ENCODE measurements at places on chromosomes 2 and 18.

GRCh38 chr18:5893956-5894610, 1.2 kb downstream of the TMEM200C start:
- DNase-seq = no peak

- no peak for DNase-seq
These were observed 11.0 kb downstream of the FAM210A start for GRCh38 chr18:13715330-13715729.

DNA sequence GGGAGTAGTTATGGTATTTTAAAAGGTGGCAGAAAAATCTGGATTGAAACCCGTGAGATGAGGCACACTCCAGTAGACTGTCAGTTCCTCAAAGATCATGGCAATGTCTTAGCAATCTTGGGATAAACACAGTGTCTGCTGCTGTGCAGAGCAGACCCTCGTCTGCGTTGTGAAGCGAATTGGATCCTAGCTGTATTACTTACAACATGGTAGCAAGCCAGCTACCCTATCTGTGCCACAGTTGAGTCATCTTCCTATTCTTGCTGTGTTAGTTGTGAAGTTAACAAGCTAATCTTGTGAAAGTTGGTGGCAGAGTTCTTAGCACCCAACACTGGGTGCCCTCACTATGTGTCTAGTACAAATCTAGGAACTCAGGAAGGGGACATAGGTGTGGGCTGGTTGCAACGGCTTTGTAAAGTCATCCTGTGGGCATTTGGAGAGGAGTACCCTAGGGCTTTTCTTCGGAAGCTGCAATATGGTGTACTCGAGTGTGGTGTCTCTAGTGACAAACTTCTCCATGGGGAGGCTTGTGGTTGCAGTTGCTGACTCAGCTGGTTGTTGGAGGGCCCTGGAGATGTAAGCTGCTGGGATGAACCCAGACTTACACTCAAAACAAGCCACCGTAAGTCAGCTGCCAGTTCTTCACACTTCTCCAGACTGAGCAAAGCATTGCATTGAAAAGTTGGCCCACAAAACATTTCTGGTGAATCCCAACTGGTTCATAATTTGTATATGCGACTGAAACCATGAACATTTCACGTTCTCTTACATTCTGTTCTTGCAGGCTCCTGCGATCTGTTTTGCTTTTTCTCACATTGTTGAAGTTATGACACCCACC, 61.5 kb downstream of the ADCYAP1 start:
- no peak for DNase-seq

- no peak for DNase-seq
These were observed 11.2 kb upstream of the SH3RF3 start for GRCh38 chr2:109117780-109118179.

- no peak for DNase-seq
These were observed 159.2 kb upstream of the THUMPD2 start for GRCh38 chr2:39938035-39938835.

- no peak for DNase-seq
These were observed 147.9 kb upstream of the LTBP1 start for GRCh38 chr2:32798829-32799228.

DNA sequence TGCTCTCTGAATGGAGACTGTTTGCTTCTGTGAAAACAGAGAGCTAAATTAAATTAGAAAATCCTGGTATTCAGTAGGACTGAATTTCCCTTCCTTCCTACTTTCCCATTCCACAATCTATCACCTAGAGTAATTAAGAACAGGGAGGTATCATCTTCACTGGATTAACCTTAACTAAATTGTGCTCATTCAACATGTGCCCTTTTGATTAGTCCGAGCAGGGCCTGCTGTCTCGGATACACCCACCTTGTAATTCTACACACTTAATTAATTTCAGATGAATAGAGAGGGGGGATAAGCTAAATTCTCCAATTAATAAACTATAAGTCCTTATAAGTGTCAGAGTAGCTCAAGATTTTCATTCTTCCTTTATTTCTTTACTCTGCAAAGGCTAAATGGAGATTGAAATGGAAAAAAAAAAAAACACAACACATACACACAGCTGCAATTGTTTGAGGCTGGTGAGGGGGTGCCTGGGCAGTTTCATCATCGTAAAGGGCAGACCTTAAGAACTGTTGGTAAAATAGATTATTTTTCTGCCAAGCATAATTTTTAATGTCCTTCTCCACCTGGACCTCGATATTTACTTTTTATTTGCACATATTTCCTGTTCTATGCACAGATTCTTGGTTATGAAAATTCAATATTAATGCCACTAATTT, 157.1 kb upstream of the SIX2 start:
- no peak for DNase-seq

DNA sequence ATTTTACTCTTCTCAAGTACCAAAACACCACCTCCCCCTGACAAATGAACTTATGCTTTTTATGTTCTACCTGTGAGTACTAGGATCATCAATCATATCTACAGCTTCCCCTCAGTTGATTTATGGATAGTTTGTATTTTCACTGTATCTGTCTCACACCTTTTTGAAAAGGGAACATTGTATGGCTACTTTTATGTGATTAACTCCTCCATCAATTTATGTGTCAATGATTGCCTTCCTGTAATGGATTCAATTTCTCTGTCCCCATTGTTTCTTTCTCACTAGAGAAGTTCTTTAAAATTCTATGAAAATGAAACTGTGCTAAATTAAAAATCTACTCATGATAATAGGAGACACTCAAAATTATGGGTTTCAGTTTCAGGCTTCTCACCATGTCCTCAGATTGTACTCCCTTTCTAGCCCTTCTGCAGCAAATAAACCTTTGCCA, 935.0 kb downstream of the TRIB2 start:
- DNase-seq = no peak

GRCh38 chr18:79632765-79633164, 46.8 kb upstream of the CTDP1 start:
- no peak for DNase-seq

- peak; percentile 67 for DNase-seq
These were observed 1.0 kb upstream of the B4GALT6 start for GRCh38 chr18:31685097-31686082.

- no peak for DNase-seq
These were observed 1004.9 kb upstream of the ZEB2 start for GRCh38 chr2:145524836-145525235.

- no peak for DNase-seq
These were observed 849 bp upstream of the VRK2 start for GRCh38 chr2:58045580-58046334.

- DNase-seq = no peak
These were observed 296.4 kb upstream of the ACVR2A start for GRCh38 chr2:147548451-147548850.

GRCh38 chr2:152497481-152498052, 162.6 kb downstream of the FMNL2 start:
- no peak for DNase-seq

DNA sequence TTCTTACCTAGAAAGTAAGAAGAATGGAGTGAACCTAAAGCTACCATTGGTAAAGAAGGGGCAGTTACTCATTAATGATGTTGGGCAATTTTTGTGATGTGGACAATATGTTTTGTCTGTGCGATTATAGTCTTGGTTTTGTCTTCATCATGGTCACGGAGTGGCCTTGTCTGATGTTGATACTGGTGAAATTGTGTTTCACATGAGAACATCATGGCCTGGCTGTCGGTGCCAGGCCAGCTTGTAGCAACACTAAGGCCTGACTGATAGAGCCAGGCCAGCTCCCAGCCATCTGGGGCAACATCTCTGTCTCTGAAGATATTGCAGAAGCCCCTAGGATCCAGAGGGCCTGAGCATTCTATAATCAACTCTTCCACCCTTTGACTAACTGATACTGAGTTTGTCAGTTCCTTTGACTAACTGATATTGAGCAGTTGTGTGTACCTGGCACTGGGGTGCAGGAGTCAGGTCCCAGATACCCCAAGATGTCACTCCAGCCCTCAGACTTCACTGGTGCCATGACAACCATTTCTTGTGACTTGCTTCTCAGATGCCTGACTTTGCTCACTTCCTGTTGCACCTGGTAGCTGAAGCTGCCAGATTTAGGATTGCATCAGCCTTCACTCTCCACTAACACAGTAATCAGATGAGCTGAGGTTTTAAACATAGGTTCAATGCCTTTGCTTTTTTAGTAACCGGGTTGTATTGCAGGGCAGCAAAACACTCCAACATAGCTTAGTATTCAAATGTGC, 62.5 kb downstream of the RPIA start:
- no peak for DNase-seq

DNA sequence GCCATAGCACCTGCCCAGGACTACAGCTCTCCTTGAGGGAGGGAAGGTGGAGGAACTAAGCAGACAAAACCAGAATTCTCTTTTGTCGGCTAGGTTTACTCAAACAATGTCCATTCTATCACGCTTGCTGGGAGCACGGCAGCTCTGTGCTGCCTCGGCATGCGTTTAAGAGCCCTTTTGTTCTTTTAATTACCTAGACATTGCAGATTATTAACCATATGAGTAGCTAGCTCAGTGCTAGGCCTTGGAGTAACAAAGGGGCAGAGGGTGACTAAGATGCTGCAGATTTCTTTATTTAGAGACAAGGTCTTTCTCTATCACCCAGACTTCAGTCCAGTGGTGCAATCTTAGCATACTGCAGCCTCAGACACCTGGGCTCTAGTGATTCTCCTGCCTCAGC, 11.1 kb downstream of the MSGN1 start:
- DNase-seq = no peak

- no peak for DNase-seq
These were observed 318.1 kb downstream of the PARD3B start for GRCh38 chr2:204863336-204863735.

- no peak for DNase-seq
These were observed 180.8 kb upstream of the ATP5MC3 start for GRCh38 chr2:175362331-175362730.

DNA sequence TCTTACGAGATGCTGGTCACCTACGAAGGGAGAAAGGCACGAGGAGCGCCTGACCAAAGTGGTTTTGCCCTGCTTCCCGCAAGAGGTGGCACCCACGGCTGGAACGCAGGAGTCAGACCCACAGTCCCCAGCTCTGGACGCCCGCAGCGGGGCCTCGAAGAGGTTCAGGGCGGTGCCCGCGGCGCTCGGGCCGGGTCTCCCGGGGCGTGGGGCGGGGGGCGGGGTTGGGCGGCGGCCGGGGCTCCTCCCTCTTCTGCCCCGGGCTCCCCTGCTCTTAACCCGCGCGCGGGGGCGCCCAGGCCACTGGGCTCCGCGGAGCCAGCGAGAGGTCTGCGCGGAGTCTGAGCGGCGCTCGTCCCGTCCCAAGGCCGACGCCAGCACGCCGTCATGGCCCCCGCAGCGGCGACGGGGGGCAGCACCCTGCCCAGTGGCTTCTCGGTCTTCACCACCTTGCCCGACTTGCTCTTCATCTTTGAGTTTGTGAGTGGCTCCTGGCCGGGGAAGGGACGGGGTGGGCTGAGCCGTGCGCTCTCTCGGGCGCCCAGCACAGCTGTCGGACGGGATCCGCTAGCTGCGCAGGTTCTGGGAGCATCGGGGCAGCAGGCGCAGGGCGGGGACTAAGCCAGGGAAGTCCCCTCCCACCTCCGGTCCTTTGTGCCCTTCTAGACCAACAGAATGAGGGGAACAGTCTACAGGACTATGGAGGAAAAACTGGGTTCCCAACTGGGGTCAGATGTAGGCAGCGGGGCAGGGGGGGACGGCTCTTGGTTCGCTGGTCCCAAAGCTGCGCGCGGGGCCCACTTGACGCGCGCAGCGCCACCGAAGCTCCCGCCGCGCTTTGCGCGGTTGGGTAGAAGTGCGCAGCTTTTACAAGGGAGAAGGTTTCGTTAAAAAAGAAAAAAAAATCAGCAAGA, at the start of gene MAL:
Gene MAL, plus strand, starts transcription at position 303 of the 914 bp plus-strand sequence. Its CDS starts 85 bp downstream, at position 388.
- no peak for DNase-seq

DNA sequence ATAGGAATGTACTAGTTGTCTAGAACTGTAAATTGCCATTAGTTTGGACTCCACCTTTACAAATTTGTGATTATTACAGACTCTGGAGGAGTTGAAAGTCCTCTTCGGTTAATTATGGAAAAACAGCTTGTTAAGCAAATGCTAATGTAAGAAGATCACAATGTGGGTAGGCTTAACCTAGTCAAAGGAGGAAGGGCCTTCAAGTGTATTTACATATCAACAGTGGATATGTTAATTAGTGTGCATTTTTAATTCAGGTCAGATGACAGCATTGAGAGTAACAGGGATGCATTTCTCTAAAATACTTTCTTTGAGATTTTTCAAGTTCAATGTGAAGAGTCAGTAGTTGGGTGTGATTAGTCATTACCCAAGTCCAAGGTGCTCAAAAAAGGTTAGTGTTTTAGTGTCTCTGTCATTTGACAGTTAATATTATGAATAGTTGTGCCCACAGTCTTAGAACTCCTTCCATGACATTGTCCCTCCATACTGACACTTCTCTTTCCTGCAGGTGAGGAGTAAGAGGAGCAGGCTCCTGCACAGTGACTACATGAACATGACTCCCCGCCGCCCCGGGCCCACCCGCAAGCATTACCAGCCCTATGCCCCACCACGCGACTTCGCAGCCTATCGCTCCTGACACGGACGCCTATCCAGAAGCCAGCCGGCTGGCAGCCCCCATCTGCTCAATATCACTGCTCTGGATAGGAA, 28.0 kb downstream of the CD28 start:
- DNase-seq = no peak

DNA sequence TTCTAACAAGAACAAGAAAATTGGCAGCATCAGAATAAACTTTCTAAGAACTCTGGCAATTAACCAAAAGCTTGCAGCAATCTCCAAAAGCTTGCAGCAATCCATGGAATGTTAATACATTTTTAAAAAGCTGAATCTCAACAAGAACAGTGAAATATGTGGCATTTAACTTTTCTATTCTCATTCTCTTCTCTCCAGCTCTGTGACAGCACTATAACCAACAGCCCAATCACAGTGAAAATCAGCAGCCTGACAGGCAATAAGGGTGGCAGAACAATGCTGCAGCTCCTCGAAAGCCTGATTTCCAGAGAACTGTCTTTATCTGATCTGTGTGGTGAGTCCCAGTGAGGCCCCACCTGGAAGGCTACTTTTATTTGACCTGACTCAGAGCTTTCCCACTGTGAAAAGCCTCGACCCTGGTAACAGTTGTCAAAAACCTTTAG, 60.0 kb downstream of the TMEM131 start:
- no peak for DNase-seq

GRCh38 chr2:127090281-127091120, 16.5 kb downstream of the BIN1 start:
- DNase-seq = no peak

GRCh38 chr2:12478151-12479064, 238.3 kb upstream of the TRIB2 start:
- no peak for DNase-seq

Data from left lung (tissue), 14 donors.